ENCODE measurements at places on chromosomes 2 and 18.
A peak's percentile ranks its signal among the peaks of the same experiment; 100 is the strongest.

GRCh38 chr2:193332941-193333340 lies 1138.2 kb upstream of the TMEFF2 start:
- no peak for DNase-seq

DNA sequence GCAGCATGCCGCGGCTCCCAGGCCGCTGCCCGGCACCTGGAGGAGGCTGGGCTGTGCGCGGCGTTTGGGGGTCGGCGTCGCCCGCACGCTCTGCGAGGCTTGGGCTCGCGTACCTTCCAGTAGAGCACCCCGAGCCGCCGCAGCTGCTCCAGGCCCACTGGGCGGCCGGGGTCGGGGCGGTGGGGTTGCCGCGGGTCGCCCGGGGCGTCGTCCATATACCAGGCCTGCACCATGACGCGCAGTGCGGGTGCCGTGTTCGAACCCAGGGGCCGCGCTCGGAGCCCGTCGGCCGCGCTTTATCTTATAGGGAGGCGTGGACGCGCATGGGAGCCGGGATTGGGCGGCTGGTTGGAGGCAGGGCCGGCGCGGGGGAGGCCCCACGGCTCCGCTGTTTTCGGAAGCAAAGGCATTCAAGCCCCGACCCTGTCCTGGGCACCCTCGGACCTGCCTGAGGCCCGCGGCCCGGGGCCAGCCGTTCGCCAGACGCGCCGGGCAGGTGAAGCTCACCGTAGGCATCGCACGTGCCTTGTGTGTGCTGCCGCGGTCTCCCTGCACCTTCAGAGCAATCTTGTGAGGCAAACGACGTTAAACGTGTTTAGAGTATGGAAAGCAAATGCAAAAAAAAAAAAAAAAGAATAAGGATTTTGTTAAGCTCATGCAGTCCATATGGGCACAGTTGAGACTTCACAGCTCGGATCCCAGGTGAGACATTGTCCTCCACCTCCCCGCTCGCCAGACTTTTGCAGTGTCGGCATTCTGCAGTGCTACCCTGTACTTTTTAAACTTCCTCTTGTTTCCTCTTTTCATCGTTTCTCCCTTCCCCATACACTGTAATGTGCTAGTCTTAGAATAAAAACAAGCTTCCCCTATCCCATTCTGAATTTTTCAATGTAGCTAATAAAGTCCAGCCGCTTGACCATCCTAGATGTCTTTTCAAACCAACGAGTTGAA lies at the start of gene ADI1:
Gene ADI1 (minus strand): TSS at position 277 of the 951 bp plus-strand sequence. CDS start 44 bp downstream, at position 233.
- DNase-seq: peak; percentile 12

GRCh38 chr2:6750411-6751158 lies 115.1 kb downstream of the CMPK2 start:
- DNase-seq: no peak

DNA sequence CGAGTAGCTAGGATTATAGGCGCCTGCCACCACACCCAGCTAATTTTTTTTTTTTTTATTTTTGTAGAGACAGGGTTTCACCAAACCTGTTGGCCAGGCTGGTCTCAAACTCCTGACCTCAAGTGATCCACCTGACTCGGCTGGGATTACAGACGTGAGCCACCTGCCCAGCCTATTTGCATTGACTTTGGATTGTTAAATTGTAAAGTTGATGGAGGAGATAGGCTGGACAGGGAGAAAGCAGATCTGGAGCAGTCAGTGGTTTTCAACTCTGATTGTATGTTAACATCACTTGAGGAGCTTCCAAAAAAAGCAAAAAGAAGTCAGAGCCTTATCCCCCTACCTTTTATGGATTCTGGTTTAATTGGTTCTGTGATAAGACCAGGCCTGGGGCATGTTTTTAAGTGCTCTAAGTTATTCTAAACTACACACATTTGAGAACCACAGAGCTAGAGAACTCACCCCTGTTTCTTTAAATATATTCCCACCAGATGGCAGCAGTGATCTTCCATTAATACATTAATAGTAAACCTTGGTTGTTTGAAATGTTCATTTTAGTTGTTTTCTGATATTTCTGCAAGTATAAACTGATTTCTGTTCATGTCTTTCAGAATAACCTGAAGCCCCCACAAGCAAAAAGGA lies 7.5 kb downstream of the C2orf49 start:
- no peak for DNase-seq

GRCh38 chr2:205734436-205735037 lies 52.2 kb downstream of the NRP2 start:
- DNase-seq: no peak

- DNase-seq: no peak
Observed at GRCh38 chr2:42938671-42939370, 146.4 kb upstream of the HAAO start.

DNA sequence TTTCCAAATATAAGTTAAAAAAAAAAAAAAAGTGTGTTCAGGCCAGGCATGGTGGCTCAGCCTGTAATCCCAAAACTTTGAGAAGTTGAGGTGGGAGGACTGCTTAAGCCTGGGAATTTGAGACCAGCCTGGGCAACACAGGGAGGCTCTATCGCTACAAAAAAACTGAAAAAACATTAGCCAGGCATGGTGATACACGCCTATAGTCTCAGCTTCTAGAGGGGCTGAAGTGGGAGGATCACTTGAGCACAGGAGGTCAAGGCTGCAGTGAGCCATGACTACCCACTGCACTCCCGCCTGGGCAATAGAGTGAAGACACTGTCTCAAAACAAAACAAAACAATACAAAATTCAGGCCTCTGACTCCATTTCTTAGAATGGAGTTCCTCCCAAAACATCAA lies 9.2 kb downstream of the USP37 start:
- no peak for DNase-seq

- DNase-seq: no peak
Observed at GRCh38 chr2:23412556-23413155, 27.7 kb downstream of the KLHL29 start.

DNA sequence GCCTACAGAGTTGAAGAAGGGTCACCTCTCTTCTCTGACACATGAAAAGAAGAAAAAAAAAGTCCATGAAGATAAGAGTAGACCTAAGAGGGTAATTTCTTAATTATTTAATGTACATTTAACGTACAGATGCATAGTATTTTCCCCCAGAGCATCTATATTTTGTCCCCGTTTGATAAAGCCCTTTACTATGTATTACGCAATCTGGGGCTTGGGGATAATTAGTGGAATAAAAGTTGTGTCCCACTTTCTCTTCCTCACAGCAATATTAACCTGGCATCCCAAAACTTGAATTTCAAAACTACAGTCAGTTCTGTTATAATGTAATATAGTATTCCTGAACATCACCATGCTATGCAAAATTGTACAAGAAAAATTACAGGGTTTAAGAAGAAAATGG lies 254.1 kb downstream of the SUCLG1 start:
- no peak for DNase-seq

DNA sequence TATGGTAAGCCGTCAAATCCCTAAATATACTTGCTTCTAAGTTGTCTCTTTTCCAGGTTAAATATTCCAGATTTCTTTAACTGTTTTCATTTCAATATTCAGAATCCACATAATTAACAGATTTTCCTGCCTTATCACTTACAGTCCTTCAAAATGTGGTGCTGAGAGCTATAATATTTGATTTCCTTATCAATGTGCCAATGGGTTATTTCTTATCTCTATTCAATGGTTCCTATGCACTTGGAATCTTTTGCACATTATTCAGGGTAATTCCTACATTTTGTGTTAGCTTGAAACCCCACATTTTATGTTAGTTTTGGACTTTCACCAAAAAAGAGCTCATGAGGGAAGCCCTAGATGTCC lies 173.5 kb downstream of the ZFP36L2 start:
- no peak for DNase-seq

- DNase-seq: no peak
Observed at GRCh38 chr2:112782234-112782799, 2.0 kb downstream of the IL1A start.

DNA sequence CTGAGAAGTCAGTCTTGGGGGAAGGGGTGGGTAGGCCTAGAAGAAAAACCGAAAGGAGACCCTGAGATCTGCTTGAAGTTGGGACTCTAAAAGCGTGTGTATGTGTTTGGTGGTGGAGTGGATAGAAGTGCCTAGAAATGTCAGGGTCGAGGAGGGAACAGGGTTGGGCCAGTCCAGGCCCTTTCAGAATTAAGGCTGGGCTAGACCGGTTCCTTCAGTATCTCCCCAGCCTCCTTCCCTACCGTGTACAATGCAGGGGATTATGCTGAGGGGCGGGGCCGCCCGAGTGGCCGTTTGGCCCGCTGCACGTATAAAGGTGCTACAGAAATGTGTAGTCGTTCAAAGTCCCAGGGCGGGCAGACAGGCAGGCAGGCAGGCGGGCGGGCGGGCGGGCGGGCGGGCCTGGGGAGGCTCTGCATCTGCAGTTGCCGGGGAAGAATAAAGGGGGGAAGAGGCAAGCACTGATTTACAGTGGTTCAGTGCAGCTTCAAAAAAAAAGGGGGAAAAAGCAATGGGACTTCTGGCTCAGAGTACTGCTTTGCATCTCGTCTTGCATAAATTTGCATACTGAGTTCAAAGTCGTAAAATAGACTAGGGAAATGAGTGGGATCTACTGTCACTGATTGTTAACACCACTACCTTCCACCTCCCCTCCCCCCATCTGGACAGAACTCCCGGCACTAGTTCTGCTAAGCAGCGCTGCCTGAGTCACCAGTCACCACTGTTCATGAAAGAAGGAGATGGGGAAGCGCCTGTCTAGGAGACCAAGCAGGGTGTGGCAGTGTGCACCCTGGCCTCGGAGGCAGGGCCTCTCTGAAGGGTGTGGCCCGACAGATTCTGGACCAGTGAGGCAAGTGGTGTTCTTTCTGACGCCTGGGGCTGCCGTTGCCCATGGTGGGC lies 3.6 kb downstream of the IGFBP2 start:
- no peak for DNase-seq

DNA sequence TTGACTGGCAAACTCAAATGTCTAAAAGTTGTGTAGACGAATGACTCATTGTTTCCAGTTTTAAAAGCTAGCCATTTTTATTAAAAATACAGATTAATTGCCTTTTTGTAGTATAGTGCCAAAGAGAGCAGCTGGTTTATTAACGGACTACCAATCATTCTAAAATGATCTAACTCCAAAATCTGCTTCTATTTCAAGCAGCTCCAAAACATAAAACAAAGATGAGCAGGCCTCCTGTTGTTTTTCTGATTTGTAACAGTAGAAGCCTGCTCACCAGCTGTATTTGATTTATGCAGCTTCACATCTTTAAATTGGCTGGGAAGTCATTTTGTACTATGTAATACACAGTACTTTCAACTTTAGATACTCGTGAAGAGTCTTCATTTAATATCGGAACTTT lies 171.8 kb downstream of the UBR3 start:
- DNase-seq: no peak

GRCh38 chr2:10390369-10390801 lies 57.7 kb downstream of the ODC1 start:
- DNase-seq: no peak

DNA sequence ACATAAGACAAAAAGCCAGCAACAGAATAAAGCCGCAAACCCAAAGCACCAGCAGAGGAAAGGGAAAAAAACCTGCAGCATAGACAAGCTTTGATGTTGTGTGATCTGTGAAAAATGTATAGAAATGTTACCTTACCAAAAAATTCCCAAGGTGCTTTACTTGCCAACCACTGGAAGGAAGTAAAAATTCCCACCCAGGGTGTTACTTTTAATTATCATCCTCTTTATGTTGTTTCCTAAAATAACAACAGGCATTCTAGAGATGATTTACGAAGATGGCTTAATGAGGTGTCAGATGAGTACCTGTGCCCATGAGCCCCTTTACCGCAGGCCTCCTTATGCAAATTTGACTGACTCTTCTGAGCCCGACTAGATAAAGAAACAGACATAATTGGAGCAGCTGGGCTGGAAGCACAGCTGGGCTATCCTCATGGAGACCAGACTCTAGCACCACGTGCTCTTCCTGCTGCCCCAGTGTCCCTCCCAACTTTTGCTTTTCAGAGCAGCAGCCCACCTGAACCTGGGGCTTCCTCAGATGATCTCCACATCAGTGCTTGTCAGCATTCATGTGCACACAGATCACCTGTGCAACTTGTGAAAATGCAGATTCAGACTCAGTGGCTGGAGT lies 41.5 kb downstream of the SRSF7 start:
- DNase-seq: no peak

DNA sequence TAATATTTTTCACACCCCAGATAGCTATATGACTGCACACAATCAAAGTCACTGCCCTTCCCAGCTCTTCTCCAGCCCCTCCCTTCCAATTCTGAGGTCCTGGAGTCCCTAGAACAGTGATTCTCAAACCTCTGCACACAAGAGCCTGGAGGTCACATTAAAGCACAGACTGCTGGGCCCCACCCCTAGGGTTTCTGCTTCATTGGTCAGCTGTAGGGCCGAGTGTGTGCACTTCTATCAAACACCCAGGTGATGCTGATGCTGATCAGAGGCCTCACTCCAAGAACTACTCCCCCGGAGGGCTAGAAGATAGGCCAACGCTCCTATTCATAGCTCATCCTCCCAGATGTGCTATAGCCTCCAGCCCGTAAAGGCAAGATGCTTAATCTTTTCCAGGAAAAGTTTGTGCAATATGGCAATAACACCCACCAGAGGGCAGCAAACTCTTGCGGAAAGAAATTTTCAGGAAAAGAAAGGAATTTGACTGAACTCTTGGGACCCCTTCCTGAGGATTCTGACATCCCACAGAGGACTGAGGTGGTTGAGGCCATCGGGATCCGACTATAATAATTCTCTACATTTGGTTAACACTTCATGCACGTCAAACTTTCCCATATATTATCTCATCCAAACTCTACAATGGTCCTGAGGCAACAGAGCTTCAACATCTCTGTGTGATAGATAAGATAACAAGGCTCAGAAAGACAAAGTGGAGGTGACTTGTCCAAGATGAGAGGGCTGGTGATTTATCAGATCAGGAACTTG lies 194.2 kb upstream of the PKDCC start:
- no peak for DNase-seq

DNA sequence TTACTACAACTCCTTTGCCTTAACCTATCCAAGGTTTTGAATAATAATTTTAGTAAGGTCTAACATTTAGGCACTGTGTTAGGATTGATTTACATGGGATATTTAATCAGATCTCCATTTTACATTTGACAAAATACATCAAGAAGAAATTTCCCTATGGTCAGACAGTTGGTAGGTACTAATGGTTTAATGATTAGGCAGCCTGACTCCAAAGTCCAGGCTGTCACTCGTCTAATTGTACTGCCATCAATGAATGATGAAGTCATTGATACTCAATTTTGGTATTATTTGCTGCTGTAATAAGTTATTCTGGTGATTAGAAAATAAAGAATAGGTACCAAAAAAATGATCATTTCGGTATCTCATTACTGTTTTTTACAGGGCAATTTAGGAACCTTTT lies 14.1 kb downstream of the BBS5 start:
- no peak for DNase-seq
